Ovary (tissue), 10 donors: ENCODE measurements at places on chromosomes 5 and 9. TPM values are rescaled to one million over a fixed set of nuclear protein-coding genes. Genes with fewer than 3 reads are reported as not detected.

DNA sequence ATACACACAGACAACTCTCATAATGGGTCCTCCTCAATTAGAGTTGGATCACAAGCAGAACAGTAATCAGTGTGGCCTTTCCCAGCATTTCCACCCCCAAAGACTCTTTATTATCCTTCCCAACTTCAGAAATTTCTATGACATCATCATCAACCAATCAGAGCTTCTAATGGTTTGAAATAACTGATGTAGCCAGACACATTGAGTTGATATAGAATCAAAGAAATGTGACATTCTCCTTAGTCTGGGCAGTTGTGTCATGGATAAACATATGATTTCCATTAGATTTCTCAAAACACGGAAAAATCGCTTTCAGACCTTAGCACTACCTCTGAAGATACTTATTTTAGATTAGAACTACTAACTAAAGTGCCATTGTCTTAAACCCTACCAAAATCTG lies 75.7 kb upstream of the NFIB start:
- no peak for DNase-seq

DNA sequence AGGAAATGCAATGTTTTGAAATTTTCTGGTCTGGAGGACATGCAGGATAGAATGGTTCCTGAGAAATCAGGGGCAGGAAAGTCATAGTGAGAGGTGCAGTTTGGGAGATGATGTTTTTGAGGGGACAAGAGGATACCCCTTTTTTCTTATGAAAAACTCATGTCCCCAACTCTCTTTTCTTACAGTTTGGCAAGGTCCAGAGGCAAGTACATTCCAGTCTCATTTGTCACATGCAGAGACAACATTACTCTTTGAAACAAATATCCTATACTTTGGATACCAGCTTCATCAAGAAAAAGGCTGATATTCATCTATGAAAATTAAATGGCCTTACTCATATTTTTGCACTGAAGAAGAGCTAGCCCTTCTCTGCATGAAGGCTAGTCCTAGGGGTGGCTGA lies 48.2 kb downstream of the EQTN start:
- no peak for DNase-seq

- no peak for DNase-seq
These were observed 82.3 kb downstream of the CRB2 start for GRCh38 chr9:123438321-123438720.

DNA sequence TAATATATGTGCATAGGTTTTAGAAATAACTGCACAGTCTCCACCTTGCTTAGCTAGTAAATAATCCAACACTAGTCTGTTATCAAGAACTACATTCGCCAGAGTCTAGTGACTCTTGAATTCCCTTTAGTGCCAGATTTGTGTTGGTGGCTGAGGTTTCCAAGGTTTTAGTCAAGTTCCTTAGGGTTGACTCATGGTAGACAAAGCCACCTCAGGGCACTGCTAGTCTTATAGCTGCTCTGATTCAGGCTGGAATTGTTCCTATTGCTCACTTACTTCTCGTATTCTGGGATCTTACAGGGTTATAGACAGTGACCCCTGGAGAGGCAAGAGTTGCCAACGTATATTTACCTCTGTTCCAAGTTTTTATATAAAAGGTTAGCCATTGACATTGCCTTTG lies 1369.8 kb upstream of the CDH9 start:
- no peak for DNase-seq

- no peak for DNase-seq
These were observed 6.0 kb upstream of the EFNA5 start for GRCh38 chr5:107676702-107677101.

Gene SPINK7
- not detected for total RNA-seq

Gene SPAG8
- total RNA-seq = 5.0 TPM
